ENCODE measurements at places on chromosomes 7 and 10.

DNA sequence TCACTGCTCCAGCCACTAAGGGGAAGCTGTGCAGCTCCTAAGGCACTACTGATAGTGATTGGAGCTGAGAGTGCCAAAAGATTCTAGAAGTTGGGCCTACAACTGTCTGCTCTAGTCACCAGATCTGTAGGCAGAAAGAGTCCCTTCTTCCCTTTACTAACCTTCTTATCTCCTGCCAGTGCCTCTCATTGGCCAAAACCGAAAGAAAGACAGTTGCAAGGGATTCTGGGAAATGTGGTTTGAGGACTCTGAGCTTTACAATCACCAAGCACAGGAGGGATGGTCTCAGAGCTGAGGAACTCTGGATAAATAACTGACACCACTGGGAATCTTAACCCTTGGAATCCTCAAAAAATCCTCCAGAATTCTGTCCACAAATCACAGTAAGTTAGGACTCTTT lies 615.8 kb downstream of the CCSER2 start:
- no peaks in the 10 kb centered on the region for H3K4me1 ChIP-seq
- no peak for DNase-seq
- no peaks in the 10 kb centered on the region for H3K36me3 ChIP-seq
- H3K4me3 ChIP-seq = no peak overlapping the region
- no peak overlapping the region for H3K27ac ChIP-seq
- no peaks in the 10 kb centered on the region for H3K27me3 ChIP-seq

DNA sequence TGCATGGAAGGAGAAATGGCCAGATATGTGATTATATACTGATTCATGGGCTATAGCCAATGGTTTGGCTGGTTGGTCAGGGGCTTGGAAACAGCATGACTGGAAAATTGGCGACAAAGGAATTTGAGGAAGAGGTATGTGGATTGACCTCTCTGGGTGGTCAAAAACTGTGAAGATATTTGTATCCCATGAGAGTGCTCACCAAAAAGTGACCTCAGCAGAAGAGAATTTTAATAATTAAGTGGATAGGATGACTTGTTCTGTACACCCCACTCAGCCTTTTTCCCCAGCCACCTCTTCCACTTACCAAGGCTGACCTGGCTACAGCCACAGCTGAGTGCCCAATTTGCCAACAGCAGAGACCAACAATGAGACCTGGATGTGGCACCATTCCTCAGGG lies 146.7 kb downstream of the GPR37 start:
- DNase-seq = no peak
- H3K36me3 ChIP-seq = no peaks in the 10 kb centered on the region
- H3K27me3 ChIP-seq = no peaks in the 10 kb centered on the region
- no peak overlapping the region for H3K27ac ChIP-seq
- H3K4me1 ChIP-seq = no peaks in the 10 kb centered on the region
- H3K4me3 ChIP-seq = no peak overlapping the region

- H3K36me3 ChIP-seq = peaks cover 18% of the 10 kb centered on the region
- H3K27ac ChIP-seq = no peak overlapping the region
- no peaks in the 10 kb centered on the region for H3K4me1 ChIP-seq
- DNase-seq = no peak
- no peak overlapping the region for H3K4me3 ChIP-seq
Measured at GRCh38 chr7:29946428-29947186, 43.0 kb downstream of the SCRN1 start.

- DNase-seq = no peak
- H3K4me1 ChIP-seq = no peaks in the 10 kb centered on the region
- no peak overlapping the region for H3K27ac ChIP-seq
- no peak overlapping the region for H3K4me3 ChIP-seq
- H3K36me3 ChIP-seq = no peaks in the 10 kb centered on the region
Measured at GRCh38 chr7:52463341-52463740, 572.1 kb upstream of the POM121L12 start.
